Right ventricle myocardium superior (tissue), 1 donor: ENCODE measurements at places on chromosomes 7 and 10.
A peak's percentile ranks its signal among the peaks of the same experiment; 100 is the strongest.

- no peak for DNase-seq
Measured at GRCh38 chr10:52108236-52108635, 205.8 kb upstream of the DKK1 start.

GRCh38 chr7:44388089-44388970, 62.9 kb upstream of the CAMK2B start:
- no peak for DNase-seq

DNA sequence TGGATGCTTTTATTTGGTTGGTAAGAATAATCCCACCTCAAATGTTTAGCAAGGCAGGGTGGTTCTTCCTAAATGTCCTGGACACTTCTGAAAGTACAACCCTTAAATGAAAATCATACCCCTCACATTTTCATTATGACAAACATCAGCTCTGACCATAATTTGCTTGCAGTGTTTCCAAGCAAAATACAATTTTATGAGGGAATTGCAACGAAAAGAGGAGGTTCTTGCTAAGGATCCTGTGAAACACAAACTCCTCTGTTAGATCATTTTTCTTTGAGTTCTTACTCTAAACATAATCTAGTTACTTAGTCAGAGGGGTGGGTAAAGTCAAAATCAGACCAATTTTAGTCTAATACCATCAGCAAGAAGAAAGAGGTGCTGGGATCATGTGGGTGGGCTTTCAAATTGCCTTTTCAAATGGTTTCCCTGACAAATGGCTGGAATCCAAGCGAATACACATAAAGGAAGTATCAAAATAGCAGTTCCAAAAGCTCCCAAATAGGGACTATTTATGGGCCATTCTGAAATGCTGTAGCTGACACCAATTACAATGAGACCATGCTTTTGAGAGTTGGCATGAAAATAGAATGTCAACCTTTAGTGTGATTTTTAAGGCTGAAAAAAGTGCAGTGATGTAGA, 164.9 kb upstream of the INHBA start:
- no peak for DNase-seq

DNA sequence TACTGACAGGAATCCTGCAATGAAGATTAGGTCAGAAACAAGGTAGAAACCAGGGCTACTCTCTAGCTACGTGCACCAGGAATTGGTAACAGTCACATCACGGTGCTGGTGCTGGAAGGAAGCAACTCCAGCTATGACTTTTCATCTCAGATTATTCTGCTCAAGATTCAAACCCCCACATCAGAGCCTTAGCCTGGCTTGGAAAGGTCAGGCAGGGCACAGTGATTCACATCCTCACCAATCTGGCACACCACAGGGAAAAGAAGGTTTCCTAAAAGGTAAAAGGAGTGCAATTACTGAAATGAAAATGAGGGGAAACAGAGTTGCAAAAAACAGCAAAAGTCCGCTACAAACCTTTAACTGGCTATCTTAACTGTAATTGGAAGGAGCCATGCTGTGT, 240.2 kb upstream of the NPSR1 start:
- DNase-seq = no peak

- DNase-seq = no peak
Measured at GRCh38 chr7:105810556-105810955, 65.8 kb downstream of the ATXN7L1 start.

DNA sequence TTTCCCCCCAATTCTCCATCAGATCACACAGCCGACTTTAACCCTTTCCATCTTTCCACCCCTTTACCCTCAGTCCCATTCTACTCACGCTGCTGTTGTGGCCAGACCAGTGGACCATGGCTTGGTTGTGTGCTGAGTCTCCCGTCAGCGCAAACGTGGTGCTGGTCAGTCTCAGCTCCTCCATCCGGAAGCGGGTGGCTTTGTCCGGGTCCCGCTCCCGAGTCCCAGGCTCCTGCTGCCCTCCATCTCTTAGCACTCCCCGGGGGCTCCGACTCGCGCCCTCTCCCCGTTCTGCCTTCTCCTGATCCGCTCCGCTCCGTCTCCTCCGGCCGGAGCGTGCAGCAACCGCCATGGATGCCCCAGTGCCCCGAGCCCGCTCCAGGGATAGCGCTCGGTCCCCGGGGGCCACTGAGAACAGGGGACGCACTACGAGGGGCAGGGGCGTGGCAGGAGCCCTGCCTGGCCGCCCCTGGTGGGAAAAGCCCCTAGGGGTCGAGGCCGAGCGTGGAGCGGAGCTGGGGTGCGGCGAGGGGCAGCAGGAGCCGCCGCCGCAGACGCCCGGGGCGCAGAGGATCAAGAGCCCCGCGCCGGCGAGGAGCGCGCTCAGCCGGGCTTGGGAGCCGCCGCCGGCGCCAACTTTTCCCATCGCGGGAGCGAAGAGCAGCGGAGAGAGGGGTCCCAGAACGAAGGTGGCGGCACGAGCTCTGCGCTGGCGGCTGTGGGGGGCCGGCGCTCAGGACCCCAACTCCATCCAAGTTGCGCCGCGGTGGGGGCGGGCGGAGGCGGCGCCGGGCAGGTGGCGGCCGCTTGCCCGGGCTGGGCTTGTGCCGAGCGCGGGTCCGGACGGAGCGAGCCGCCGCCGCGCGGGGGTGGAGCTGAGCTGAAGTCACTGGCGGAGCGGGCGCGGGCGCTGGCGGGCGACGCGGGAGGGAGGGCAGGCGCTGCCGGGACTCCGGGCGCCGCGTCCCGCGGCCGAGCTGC, at the start of gene SORCS1:
SORCS1 (minus strand) TSS at position 826 of the 981 bp plus-strand sequence.
- DNase-seq = peak; percentile 50

DNA sequence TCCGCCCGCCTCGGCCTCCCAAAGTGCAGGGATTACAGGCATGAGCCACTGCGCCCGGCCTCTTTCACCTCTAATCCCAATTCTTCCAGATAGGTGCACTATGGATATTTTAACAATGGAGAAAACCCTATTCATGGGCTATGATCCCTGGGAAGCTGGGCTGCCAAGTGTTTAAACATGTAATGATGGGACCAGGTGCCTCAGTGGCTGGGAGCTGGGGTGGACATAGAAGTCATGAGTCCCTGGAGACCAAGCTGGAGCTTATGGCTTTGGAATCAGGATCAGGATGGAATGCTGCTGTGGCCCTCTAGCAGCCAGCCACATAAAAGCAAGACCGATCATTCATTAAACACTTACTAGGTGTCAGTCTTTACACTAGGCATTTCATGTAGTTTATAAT, 41.8 kb upstream of the IGFBP3 start:
- no peak for DNase-seq

DNA sequence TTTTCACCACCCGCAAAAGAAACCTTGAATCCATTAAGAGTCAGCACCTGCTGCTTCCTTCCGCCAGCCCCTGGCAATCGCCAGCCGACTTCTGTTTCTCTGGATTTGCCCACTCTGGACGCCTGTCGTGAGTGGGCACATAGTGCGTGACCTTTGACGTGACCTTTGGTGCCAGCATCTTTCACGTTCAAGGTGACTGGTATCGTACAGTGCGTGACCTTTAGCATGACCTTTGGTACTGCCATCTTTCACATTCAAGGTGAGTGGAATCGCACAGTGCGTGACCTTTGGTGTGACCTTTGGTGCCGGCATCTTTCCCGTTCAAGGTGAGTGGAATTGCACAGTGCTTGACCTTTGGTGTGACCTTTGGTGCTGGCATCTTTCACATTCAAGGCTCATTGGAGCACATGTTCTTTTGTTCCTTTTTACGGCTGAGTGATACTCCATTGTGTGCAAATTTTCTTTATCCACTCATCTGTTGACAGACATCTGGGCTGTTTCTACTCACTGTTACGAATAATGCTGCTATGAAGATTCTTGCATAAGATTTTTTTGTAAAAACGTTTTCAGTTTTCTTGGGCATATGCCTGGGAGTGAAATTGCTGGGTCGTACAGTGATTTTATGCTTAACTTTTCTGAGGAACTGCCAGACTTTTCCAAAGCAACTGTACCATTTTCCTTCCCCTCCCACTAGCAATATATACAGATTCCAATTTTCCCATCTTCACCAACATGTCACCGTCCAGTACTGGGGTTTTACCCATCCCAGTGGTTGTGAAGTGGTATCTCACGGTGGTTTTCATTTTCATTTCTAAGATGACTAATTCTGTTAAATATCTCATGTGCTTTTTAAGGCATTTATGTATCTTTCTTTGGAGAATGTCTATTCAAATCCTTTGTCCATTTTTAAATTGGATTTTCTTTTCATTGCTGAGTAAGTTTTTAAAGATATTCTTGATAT, 145.3 kb downstream of the DIP2C start:
- DNase-seq = no peak

- DNase-seq = no peak
Measured at GRCh38 chr7:149067869-149068268, 22.6 kb downstream of the ZNF786 start.

GRCh38 chr10:2212244-2212834, 475.0 kb upstream of the ADARB2 start:
- DNase-seq = no peak

DNA sequence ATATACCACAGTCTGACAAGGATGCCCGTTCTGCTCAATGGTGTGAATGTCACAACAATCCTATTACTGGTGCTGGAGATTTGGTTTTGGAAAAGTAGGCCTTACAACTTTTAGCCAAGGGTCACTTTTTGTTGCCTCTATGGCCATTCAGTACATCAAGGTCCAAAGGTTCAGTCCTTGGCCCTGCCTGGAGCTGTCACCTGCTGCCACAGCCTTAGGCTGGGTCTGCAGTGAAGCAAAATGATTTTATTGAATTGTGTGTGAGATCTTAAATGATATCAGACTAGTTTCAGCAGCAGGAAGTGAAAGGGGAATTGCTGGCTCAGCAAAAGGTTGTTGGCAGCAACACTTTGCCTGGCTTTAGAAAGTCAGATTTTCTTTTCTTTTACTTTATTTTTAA, 427.6 kb downstream of the THSD7A start:
- no peak for DNase-seq

DNA sequence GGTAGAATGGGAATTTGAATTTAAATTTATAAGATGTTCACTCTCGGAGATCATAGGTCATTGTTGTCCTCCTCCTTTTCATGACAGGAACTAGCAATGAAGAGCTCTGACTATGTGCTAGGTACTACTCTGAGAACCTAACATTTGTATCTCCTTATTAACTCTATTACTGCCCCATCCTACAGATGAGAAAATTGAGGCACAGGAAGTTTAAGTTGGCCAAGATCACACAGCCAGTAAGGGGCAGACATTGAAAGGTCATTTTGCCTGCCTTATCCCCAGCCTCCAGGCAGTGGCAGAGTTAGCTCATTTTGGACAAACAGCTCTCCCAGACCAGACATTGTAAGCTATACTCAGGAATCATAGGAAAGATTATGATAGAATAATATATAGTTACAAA, 6.0 kb downstream of the SRGN start:
- DNase-seq = no peak

DNA sequence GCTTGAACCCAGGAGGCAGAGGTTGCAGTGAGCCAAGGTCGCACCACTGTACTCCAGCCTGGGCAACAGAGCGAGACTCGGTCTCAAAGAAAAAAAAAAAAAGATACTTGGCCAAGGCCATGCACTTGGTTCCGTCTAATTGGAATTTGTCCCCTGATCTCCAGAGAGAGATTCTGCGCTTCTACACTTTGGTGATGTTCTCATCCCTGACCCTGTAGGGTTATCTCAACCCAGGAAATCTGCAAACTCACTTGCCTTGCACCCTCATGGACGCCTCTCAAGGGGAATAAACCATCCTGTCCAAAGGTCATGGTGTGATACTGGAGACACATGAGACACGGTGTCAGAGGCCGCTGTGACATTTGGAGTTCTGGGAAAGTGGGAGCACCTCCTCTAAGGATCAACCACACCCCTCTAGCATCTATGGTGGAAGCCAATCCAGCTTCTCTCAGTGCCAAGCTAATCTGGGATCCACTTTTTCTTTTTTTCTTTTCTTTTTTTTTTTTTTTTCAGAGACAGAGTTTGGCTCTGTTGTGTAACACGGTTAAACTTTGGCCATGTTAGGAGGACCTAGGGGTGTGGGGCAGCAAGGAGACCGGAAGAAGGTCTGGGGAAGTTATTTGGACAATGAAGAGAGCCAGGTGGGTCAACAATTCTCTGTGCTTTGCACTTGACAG, 7.8 kb upstream of the POR start:
- DNase-seq = no peak

DNA sequence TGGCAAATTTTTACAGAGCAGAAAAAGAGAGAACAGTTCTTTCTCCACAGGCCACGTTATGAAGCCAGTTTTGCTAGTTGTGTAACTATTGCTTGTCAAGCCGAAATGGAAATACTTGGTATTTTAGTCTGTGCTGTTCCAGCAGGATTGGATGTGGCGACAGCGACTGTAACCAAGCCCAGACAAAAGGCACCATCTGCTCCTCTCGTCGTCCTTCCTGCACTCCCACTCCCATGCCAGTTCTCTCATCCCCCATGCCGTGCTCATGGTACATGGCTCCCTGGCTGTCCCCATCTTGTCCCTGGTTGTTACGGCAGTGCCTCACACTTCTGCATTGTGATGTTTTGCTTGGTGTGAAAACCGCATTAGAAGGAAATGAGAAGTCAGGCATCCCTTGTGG, 185.7 kb upstream of the FZD8 start:
- DNase-seq = no peak

- DNase-seq = no peak
Measured at GRCh38 chr7:17957871-17958270, 17.6 kb upstream of the SNX13 start.

GRCh38 chr10:115826396-115826795, 446.6 kb downstream of the GFRA1 start:
- DNase-seq = no peak

DNA sequence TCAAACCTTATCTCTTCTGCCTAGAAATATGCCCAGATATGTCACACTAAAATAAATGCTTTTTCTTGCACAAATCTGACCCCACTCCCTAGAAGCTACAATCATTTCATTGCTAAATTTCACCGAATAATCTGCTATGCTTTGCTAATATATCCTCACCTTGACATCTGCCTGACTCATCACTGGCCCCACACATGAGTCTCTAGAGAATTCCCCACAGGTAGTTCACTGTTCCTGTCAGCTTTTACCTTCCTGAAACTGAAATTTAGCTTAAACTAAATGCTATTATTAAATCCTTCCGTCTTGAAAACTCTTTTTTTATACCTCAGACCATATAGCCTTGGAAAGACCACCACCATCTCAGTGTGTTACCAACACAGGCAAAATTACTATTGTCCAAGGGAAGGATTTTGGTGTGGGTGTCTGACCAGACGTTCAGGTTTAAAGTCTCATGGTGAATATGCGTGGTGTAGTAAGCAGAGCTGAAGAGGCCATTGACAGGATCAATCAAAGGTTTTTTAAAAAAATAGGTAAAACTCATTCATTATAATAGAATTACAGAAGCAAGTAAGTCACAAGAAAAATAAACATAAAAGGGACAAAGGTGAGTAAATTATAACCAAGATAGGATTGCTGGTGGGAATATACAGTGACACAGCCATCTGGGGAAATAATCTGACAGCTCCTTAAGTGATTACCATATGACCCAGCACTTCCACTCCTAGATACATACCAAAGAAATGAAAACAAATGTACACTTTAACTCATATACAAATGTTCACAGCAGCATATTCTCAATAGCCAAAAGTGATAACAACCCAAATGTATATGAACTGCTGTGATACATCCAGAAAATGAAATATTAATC, 173.5 kb downstream of the KMT2E start:
- no peak for DNase-seq
